ENCODE measurements at places on chromosomes 7 and 10.

DNA sequence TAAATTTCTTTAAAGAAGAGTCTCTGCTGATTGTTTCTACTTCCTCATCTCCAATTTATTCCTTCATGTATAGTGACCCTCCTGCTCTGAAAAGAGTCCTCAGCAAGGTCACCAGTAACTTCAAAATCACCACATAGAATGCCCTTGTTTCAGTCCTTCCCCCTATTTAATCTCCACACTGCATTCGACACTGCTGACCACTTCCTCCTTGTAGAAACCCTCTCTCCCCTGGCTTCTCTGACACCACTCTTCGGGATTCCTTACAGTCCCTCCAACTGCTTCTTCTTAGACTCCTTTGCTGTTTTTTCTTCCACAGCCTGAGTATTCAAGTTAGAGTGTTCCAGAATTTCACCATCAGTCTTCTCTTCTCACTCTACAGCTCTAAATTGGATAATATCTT is 89.5 kb downstream of the VPS41 start:
- no peak for DNase-seq

DNA sequence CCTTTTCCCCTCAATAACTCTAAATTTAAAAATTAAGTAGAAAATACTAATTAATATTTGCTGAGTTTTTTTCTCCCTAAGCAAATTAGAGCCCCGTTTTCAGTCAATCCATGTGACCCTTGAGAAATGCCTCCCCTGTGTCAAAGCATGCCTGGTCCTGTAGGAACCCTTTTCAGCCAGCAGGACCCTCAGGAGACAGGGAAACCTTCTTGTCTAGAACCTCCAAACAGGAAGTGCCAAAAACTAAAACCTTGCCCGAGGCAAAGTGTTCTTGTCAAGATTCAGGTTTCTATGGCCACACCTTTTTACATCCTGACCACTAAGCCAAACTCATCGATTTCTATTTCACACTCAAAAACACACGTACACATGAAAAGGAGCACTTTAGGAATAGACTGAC is 60.1 kb upstream of the NFE2L3 start:
- no peak for DNase-seq

DNA sequence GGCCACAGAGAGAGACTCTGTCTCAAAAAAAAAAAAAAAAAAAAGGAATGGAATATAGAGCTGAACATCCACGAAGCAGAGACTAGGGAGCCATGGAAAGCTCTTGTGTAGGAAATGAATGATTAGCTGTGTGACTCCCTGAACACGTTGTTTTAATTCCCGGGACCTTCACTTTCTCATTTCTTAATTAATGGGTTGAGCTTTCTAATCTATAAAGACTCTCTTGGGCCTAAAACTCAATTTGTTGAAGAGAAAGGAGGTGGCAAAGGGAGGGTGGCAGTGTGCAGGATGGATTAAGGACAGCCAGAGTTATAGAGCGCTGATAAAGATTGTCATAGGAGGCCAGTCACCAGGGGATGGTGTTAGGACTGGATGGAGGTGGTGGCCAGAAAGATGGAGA is 48.0 kb downstream of the CYCS start:
- no peak for DNase-seq

DNA sequence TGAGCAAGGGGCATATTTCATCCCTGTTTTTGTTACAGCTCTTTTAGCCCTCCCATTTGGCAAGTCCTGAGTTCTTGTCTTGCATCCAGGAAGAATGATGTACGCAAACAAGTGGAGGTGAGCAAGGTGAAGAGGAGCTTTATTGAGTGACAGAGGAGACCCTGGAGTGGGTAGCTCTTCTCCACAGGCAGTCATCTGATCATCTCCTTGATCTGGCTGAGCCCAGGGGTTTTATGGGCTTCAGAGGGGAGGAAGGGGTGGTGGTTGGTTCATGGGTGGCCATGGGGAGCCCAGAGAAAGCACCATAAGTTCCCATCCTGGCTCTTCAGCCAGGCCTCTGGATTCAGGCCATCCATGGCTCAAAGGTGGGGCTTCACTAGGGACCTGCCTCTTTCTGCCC is 21.9 kb downstream of the STEAP1 start:
- DNase-seq = no peak

DNA sequence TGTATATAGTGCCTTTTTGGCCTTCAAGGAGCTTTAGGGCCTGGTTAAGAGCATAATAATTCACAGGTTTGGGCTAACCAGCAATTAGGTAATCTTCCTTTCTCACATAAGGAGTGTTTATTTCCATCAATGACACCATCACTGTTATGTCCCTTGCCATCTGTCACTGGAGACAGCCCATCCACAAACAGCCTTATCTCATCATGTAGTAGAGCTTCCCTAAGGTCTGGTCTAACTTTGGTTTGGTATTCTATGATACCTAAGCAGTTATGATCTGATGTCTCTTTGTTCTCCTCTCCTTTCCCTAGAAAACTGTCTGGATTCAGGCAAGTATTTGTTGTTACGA is 26.4 kb downstream of the MAPK8 start:
- DNase-seq = no peak

DNA sequence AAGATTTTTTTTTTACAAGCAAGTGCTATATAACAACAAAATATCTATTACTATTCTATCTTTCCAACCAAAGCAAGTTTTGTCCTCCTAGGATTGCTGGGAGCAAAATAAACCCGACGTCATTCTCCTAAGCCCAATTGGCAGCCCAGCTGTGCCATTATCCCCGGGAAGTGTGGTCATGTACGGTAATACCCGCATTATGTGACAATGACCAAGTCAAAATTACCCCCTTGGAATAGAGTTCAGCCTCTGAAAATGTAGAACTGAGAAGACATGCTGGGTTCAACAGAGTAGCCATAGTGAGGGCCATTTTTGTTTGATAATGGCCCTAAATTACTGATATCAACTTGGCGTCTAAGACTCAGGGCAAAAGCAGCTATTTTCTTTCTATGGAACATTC is 215.5 kb downstream of the LRRTM3 start:
- no peak for DNase-seq

DNA sequence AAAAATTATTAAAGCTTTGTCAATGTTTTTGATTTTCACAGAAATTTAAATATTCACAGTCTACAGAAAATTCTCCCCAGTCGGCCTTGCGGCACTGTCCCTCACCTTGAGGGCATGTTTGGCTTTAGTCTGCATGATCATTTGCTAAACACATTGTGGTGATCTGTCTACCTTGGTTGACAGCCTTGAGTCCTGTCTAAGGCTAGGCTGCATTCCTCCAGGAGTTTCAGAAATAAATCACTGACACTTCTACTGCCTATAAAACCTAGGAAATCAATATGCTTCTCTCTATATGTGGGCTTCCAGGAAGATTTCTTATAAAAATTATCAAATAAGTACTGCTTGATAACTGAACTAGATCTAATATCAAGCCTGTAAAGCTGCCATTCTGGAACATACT is 430.7 kb upstream of the GRM3 start:
- no peak for DNase-seq
